Omental fat pad (tissue), 4 donors: ENCODE measurements at places on chromosomes 4 and X.

GRCh38 chr4:186217733-186218293, 9.5 kb upstream of the KLKB1 start:
- no peak for DNase-seq

- DNase-seq, result no peak
Observed at GRCh38 chrX:87805829-87806490, 288.4 kb downstream of the KLHL4 start.

GRCh38 chrX:136867096-136867491, 13.4 kb downstream of the RBMX start:
- no peak for DNase-seq

DNA sequence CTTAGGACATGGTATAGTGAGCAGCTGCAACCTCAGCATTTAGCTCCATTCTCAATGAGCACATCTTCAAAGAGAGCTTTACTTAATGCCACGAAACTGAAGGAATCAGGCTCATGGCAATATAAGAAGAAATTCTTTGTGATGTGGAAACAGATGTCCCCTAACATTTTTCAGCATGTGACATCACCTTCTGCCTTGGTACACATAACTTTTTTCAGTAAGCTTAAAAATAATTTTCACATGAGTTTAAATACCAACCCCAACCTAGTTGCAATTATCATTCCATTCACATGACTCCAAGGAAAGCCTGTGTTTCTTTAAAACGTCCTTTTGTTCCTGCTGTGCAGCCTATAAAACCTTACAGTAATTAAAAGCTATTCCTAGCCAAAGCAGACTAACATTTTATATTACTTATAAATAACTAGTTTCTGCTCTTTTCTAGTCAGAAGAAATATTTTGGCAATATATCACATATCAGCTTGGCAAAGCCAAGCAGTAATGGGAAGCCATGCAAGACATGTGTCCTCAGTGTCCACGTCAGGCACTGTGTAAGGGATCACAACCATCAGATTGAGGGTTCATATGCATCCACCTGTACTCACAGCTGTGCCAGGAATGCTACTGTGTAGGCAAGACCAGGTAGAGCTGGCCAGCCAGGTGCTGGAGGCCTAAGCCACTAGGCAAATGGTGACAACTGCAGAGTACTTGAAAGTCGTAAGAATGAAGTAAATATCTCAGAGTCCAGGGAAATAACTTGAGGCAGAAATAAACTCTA, 466.6 kb downstream of the INPP4B start:
- no peak for DNase-seq
